ENCODE measurements at places on chromosomes 3 and 15.
A peak's percentile ranks its signal among the peaks of the same experiment; 100 is the strongest.

DNA sequence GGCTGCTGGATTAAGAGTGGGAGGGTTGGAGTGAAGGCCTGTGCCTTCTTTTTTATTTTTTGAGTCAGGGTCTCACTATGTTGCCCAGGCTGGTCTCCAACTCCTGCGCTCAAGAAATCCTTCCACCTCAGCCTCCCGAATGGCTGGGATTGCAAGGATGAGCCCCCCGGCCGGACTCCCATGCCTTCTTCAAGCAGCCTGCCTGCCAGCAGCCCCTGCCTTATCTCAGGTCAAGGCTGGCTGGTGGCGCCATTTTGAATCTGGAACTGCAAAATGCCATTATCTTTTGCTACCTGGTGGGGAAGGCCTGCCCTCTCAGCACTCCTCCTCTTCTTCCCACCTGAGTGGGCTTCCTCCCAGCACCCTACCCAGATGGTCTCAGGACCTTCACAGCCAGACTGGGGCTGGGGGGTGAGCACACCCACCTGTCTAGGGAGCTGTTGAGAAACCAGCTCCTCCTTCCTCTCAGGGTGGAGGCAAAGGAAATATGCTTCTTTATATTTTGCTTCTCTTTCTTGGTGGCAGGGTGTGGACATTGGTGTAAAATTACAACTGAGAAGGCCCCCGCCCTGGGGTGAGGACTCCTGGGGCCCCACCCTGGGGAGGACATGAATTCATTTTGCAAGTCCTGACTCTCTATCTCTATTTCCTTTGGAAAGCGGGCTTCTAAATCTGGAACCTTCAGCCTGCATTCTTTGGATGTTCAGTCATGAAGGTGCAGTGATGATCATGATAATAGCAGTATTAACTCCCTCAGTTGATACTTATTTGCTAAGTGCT, 7.7 kb upstream of the FLNB start:
- DNase-seq = no peak

GRCh38 chr3:186886202-186886981, 43.9 kb downstream of the ADIPOQ start:
- DNase-seq = no peak

- DNase-seq = peak; percentile 70
These were observed 93.2 kb upstream of the RNF7 start for GRCh38 chr3:141644931-141645330.

- no peak for DNase-seq
These were observed 15.5 kb downstream of the AP3S2 start for GRCh38 chr15:89878323-89878722.

- DNase-seq = no peak
These were observed 299.3 kb upstream of the LYSMD4 start for GRCh38 chr15:100032358-100033085.

DNA sequence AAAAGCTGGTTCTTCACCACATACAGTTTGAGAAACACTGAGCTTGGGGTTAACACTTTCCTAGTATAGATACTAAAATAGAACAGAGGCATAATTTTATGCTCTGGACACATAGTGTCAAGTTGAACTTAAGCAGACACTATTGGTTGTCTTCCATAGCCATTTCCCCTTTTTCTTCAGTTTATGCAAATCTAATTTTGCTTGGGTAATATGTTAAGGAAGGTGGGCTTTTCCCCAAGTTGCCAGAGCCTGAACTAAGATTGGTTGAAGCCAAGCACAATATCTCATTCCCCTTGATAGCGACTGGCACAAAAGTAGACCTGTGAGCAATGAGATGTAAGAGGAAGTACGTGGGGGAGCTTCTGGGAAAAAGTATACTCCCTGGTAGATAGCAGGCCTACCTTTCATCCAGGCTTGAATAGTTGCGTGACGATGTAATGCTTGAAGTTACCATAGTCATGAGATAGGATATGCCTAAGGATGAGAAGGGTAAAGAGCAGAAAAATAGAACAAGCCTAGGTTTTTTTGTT, 4.5 kb upstream of the POPDC2 start:
- DNase-seq = no peak

DNA sequence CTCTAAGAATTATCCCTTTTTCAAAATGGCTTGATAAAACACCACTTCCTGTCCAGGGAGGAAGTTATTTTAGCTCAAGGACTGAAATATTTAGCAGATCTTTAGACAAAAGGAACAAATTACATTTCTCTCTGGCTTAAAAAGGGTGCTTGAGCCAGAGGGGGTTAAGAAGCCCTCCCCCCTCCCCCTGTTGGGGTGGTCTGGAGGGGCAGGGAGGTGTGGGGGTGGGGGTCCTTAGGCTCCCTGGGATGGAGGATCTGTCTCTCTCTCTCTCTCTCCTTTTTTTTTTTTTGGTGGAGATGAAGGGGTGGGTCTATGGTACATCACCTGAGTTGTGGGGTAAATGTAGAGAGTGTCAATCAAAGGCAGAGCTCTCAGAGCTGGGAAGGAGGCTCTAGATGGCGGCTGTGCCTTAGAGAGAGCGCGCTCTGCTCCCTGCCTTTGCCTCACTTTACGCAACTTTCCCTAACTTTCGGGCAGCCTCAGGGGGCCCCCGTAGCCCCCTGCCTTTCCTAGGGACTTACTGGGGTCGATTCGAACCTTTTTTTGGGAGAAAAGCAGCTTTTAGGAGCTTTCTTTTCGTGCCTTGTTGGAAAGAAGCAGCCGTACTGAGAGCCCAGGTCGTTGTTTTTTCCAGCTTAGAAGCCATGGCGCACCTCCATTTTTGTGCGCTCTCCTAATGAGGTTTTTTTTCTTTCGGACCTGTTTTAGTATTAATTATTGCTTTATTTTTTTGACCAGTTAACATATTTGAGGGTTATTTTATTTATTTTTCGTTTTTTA, at the start of gene CHD2:
TSS of gene CHD2 (plus strand) at position 377 of the 783 bp plus-strand sequence. CDS start 914 bp downstream, outside the sequence.
- peak; percentile 87 for DNase-seq
